ENCODE measurements at places on chromosomes 6 and 20.

- DNase-seq: no peak
Measured at GRCh38 chr20:18886756-18887155, 73.2 kb downstream of the SCP2D1 start.

DNA sequence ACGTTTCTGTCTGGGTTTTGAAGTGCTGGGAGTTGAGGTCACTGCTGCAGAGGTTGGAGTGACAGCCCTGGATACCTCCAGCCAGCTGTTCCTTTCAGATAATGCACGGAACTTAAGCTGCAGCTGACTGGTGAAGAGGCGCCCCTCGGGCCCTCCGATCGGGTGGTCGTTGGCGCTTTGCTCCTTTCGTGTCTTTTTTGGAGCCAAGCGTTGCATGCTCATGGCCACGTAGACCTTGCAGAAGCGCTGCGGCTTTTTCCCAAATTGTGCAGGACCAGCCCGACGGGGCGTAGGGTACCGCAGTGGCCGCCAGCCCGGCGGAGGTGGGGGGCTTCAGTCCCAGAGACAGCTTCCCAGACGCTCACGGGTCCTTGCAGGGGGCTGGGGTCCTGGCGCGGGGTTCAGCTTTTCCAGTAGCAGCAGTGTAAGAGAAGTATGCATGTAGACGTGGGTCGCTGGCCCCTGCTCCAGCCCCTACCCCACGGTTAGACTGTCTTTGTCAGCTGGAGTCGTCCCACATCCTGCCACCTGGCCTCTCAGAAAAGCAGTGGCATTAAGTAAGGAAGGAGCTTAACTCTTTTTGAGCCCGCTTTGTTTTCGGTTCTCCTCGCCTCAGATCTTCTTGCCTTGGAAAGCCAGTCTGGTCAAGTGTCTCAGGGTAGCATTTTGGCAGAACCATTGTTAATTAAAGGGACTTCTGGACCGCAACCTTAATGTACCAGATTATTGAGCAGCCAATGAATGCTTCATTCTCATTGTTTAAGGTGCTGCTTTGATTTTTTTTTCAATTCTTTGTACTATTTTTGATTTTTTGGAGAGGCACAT is 838 bp downstream of the TNFAIP3 start:
- peak; percentile 35 for DNase-seq

- peak; percentile 81 for DNase-seq
Measured at GRCh38 chr6:130900913-130901312, 73.7 kb downstream of the SMLR1 start.

- no peak for DNase-seq
Measured at GRCh38 chr6:38794682-38795081, 79.6 kb downstream of the DNAH8 start.

DNA sequence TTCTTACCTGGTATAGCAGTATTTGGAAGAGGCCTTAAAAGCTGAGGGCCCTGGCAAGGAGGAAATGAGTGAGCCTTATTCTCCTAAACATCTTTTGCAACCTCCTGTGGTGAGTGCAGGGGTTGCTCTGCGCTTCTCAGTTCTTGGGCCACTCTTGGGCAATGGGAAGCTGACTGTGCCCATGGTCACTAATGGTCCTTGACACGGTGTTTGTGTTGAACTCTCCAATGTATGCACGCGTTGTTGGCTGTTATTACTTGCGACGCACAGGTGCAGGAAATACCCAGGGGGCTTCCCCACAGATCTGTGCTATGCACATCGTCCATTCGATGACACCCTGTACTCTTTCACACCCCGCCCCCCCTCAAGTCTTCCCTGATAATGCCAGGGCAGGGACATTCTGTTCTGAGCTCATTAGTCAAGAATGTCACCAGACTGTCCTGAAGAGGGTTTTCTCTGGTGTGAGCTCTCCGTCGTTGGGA is 79.7 kb downstream of the EDN1 start:
- no peak for DNase-seq

DNA sequence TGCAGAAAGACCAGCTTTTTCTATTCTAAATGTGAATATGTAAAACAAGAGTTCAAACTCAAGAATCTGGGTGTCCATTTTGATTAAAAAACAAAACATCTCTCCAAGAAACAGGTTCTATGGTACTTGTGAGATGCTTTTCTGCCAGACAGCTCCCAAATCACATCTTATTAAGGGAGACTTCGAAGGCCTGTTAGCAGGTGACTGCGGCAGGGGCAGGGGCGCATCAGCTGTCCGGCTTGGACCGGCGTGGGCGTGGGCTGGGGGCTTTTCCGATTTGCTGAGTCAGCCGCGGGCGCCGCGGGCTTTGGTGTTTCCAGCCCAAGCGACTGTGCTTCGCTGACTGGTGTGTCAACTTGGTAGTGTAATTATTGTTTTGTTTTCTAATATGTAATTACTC is 32.6 kb downstream of the TFAP2A start:
- no peak for DNase-seq

DNA sequence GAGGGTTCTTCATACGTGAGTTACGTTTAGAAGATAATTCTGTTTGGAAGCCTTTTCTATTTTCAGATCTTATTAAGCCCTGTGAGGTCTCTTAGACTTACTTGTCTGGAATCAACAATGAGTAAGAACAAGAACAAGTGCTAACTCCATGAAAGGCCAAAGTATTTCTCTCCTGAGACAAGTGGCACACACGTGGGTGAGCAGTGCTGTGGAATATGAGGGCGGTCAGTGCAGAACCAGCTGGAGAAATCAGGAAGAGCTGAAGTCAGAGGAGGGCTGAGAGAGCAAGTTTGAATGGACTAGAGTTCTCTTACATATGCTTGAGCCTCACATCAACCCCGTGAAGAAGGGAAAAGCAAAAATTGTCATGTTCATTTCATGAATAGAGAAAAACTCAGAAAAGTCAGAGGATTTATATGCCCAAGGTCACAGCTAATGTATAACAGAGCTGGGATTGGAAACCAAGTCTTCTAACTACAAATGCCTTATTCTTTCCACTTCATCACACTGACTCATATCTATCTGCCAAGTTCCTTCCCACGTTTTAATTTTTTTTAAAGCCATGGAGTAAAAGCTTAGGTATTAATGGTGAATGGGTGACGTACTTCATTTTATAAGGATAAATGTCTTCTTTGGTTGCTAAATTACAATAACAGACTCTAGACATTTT is 201.3 kb upstream of the DTNBP1 start:
- no peak for DNase-seq

- DNase-seq: no peak
Measured at GRCh38 chr20:61450549-61450948, 198.5 kb downstream of the CDH4 start.

DNA sequence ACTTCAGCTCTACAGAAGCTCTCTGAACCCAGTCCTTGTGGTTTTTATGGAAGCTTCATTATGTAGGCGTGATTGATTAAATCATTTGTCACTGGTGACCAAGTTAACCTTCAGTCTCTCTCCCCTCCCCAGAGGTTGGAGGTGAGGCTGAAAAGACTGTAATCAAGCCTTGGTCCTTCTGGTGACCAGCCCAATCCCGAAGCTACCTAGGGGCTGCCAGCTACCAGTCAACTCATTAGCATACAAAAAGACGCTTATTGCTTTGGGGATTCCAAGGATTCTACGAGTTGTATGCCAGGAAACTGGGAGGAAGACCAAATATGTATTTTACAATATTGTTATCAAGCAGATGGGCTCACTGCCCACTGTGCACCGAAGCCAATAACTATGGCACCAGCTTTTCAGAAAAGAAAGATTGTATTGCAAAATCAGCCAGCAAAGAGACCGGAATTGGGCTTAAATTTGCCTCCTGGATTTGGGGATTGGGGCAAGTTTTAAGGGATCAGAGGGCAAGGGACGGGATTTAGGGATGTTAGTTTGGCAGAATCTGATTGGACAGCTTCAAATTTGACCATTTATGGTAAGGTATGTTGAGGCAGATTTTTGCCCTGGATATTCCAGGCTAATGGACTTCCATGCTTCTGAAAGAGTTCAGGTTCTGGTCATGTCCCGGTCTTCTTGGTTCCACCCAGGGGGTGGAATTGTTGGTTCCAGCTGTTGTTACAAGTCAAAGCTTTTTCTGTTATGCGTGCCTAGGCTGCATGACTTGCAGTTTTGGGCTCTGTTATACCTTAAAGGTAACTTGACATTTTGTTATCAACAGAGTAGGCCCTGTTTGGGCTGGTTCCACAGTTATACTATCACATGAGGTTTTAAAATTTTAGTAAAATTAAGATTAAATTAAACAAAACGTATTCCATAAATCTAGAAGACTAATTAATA is 167.4 kb downstream of the COL9A1 start:
- no peak for DNase-seq

DNA sequence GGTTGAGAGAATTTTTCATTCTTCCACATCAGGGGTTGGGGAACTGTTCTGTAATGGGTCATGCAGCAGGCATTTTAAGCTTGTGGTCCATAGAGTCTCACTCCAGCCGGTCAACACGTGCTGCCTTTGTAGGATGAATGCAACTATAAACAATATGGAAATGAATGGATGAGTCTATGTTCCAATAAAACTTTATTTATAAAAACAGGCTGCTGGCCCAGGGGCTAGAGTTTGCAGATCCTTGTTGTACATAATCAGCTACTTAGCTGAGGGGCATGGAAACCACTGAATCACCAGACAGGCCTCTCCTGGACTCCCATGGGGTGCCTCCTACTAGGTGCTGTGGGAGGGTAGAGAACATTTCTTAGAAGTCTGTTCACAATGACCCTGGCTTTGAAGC is 243.4 kb downstream of the BMP7 start:
- no peak for DNase-seq

- DNase-seq: no peak
Measured at GRCh38 chr6:25344827-25345226, 65.7 kb downstream of the CARMIL1 start.

DNA sequence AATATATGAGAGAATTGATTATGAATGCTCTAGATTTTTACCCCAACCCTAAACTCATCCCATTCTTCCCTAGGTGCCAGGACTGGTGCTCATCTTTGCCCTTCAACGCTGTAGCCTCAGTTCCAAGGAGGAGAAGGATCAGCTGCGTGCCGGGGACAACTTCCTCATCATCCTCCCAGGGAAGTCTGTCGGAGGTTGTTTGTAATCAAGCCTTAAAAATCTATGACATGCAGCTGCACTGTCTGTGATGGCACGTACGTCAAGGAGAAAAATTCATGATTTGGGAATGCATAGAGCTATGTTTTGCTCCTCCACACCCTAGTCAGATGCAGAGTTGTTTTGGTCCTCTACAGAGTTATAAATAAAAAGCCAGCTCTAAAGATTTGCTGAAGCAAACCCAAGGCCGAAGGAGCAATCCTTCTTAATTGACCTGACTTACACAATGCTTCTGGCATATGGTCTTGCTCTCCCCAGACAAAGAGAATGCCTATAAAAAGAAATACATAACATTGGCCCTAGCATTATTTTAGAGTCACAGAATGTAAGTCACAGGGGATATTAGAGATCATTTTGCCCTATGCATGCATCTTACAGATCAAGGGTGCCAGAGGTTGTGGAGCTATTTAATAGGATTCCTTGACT is 244.2 kb downstream of the HIVEP2 start:
- no peak for DNase-seq

DNA sequence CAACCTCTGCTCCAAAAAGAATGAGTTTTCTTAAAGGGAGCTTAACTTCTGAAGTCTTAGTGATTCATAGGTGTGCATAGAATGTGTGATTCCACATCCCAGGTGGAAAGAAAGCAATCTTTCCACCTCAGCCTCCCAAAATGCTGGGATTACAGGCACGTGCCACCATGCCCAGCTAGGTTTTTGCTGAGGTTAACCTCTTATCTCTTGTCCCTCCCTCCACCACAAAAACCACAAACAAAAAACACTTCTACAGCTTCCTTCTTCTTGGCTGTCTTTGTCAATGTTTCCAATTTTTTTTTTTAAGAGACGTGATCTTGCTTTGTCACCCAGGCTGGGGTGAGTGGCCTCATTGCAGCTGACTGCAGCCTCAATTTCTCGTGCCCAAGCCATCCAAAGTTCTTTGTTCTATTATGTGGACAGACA is 8.1 kb upstream of the CSE1L start:
- DNase-seq: peak; percentile 8

- DNase-seq: no peak
Measured at GRCh38 chr6:102389994-102390393, 996.5 kb downstream of the GRIK2 start.

- no peak for DNase-seq
Measured at GRCh38 chr20:19626896-19627295, 131.2 kb upstream of the RIN2 start.

DNA sequence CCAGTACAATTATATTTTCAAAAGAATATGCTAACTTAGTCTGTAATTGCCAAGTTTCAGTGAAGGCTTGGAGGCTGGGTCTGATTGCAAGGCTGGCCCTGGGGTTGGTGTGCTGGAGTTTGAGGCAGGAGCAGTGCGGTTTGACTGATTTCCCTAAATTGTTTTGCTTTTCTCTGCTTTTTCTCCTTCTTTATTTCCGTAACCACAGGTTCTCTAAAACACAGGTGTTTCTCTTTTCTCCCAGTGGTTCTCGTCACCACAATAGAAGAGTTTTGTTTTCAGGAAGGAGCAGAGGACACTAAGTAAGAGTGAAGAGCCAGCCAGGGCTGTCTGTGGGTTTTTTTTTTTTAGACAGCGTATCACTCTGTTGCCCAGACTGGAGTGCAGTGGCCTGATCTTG is 8.2 kb upstream of the SNX9 start:
- no peak for DNase-seq

DNA sequence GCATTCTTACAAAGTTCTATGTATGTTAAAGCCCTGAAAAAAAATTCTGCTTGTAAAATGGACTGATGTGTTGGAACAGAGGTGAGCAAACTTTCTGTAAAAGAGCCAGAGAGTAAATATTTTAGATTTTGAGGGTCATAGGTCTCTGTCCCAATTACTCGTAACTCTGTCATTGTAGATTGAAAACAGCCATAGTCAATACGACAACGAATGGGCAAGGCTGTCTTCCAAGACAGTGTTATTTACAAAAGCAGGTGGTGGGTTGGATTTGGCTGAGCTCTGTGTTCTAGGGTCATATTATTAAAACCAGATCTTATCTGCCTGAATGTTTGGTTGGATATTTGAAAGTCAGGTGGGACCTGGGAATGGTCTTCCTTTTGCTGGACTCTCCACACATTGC is 135.2 kb downstream of the EYA2 start:
- DNase-seq: no peak

- peak; percentile 57 for DNase-seq
Measured at GRCh38 chr6:3227363-3228045, at the start of gene TUBB2B. Gene TUBB2B, minus strand, starts transcription at chr6:3227653. Its CDS starts 110 bp downstream, at chr6:3227543.

DNA sequence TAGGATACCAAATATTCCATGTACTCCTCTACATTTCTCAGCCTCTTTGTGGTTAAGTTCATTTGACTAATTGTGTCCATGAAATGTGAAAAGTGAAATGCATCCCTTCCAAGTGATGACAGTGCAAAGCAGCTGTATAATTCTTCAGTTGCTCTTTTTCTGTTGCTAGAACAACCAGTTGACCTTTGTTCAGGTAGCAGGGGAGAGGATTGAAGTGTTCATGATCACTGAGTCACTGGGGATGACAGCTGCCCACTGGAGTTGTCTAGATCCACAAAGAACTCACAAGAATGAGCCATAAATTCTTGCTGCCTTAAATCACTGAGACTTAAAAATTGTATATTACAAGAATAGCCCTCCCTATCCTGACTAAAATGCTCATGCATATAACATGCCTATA is 254.6 kb downstream of the EPHA7 start:
- no peak for DNase-seq

DNA sequence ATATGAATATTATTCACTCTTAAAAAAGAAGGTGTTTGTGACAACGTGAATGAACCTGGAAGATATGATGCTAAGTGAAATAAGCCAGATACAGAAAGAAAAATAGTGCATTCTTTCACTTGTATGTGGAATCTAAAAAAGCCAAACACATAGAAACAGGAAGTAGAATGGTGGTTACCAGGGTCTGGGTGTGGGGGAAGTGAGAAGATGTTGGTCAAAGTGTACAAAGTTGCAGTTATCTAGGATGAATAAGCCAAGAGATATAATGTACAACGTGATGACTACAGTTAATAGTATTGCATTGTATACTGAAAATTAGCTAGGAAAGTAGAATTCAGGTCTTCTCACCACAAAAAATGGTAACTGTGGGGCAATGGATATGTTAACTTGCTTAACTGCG is 151.1 kb upstream of the HCRTR2 start:
- peak; percentile 26 for DNase-seq
